ENCODE measurements at places on chromosomes 12 and 14.

GRCh38 chr12:78121969-78122610 lies 291.4 kb downstream of the NAV3 start:
- DNase-seq: no peak

GRCh38 chr12:90366286-90366685 lies 588.7 kb downstream of the CCER1 start:
- DNase-seq: no peak

GRCh38 chr12:52417740-52418139 lies 11.6 kb upstream of the KRT82 start:
- DNase-seq: peak; percentile 15

- DNase-seq: no peak
Measured at GRCh38 chr12:110198386-110198785, 74.2 kb downstream of the IFT81 start.

- DNase-seq: no peak
Measured at GRCh38 chr14:42334931-42335330, 728.3 kb downstream of the LRFN5 start.

- no peak for DNase-seq
Measured at GRCh38 chr12:19994968-19995367, 373.4 kb upstream of the PDE3A start.

DNA sequence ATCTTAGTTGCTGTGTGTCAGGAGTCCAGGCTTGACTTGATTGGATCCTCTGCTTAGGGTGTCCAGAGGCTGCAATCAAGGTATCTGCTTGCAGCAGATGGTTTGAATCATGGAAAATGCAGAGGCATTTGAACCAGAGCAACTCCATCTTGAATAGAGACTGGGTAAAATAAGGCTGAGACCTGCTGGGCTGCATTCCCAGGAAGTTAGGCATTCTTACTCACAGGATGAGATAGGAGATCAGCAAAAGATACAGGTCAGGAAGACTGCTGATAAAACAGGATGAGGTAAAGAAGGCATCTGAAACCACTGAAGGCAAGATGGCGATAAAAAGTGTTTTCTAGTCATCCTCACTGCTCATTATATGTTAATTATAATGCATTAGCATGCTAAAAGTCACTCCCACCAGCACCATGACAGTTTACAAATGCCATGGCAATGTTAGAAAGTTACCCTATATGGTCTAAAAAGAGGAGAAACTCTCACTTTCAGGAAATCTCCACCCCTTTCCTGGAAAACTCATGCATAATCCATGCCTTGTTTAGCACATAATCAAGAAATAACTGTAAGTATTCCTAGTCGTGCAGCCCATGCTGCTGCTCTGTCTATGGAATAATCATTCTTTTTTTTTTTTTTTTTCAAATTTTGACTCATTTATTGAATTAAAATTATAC lies 218.3 kb upstream of the CPNE8 start:
- no peak for DNase-seq

DNA sequence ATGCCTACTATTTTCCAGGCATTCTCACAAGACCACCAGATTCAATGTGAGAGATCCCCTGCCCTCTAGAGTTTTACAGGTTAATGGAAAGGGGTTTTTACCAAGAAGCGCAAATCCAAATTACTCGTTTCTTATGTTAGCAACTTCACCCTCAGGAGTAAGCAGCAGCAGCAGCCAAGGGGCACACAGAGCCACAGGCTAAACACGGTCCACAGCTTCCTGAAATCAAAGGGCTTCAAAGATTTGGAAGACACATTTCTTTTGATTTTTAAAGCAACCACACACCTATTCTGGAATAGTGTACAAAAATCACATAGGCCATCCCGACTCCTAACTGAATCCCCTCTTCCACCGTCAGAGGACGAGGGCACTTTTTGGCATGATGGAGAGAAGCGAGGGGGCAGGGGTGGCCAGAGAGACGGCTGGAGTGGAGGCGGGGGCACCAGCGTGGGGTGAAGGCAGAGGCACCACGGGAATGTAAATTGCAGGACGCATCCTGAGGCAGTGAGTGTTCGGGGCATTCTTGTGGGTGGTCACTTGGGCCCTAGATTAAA lies 107.0 kb downstream of the ARF6 start:
- no peak for DNase-seq

DNA sequence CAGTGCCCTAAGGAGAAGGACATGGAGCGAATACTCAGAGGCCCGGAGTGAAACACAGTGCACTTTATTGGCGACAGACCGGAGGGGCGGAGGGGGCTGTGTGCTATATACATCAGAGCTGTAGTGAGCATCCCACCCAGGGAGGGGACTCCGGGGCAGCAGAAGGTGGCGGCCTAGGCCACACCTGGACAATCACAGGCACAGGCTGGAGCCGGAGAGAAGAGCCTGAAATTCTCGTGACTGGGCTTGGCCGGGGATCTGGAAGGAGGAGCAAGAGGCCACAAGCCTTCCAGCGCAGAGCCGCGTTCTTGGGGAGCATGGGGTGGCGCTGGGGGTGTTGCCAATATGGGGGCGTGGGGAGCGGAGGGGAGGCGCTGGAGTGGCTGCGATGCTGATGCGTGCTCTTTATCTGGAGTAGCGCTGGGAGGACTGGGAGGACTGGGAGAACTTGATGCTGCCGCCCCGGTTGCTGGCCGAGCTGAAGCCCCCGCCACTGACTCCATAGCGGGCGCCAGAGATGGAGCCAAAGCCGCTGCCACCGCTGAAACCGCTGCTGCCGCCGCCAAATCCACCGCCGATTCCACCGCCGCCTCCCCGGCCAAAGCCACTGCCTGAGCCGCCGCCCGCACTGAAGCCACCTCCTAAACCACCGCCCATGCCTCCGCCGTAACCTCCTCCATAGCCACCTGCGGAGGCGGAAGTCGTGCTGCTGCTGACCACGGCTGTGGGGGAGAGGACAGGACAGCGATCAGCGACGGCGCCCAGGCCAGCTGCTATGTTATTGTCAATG lies 6.1 kb downstream of the KRT3 start:
- DNase-seq: no peak

DNA sequence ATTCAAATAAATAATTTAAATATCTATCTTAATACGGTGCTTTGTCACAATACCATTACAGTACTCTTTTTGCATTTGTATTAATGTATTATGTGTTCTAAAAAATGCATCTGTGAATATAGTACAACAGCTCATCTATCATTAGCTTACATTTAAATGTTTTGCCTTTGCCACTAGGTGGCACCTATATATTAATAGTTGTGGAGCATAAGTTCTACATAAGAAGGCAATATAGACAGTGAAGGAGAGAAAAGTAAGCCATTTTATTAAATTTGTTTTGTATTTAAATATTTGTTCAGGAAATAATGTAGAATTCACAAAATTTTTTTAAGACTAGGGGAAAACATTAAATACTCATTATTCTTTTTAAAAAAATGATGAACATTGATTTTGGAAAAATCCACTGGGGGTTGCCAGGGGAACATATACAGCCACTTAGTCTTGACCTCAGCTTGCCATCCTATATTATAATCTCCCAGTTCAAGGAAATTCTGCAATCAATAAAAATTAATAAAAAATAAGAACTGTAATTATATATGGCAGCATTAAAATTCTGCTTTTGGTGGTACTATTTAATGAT lies 9.8 kb downstream of the CCER1 start:
- no peak for DNase-seq

- DNase-seq: no peak
Measured at GRCh38 chr14:39265033-39265432, 31.3 kb downstream of the MIA2 start.

- no peak for DNase-seq
Measured at GRCh38 chr12:116604951-116605641, 45.9 kb downstream of the MAP1LC3B2 start.

GRCh38 chr12:69154585-69155363 lies 84.6 kb upstream of the CPSF6 start:
- DNase-seq: peak; percentile 65

- no peak for DNase-seq
Measured at GRCh38 chr12:119263466-119263865, 71.1 kb upstream of the CCDC60 start.

GRCh38 chr12:75814851-75815754 lies 216.5 kb downstream of the PHLDA1 start:
- DNase-seq: peak; percentile 13

DNA sequence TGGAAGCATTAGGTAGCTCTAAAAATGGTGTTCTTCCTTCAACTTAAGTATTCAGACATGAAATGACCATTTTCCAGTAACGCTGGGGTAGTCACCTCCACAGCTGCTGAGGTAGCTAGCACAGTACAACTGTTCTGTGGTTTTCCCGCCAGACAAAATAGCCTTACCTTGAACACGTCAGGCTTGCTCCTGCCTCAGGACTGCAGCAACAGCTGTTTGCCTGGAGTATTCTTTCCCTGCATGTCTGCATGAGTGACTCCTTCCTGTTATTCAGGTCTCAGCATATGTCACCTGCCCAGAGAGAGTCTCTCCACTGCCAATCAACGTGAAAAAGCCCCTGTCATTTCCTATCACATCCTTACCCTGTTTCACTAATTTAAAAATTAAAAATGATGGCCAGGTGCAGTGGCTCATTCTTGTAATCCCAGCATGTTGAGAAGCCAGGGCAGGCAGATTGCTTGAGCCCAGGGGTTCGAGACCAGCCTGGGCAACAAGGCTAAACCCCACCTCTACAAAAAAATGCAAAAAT lies 37.9 kb downstream of the WDR89 start:
- no peak for DNase-seq

- DNase-seq: no peak
Measured at GRCh38 chr12:72995616-72996015, 723.4 kb downstream of the TRHDE start.

- no peak for DNase-seq
Measured at GRCh38 chr14:75424496-75424895, 3.3 kb upstream of the JDP2 start.

DNA sequence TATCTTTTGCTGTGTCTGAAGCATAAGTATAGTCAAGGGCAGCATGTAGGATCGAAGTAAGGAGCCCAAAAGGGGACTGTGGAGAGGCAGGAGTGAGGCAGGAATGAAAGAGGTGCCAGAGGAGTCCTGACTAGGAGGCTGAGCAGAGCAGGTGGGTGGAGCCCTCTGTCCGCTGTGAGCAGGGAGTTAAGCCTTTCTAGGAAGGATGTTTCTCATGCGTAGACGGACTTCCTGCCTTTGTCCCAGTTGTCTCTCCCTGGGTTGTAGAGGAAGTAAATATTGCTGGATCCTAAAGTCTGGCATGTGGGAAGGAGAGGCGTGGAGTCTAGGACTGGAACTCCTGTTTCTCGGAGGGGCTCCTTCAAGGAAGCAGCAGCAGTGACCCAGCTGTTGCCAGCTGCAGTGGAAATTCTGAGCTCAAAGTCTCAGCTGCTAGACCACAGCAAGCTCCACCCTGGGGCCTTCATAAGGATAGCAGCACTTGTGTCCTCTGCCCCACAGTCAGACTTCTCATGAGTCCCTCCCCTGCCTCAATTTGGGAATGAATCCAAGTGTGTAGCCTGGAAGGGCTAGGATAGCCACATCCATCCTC lies 44.0 kb downstream of the RBMS2 start:
- peak; percentile 89 for DNase-seq

GRCh38 chr14:55843718-55844403 lies 263.9 kb downstream of the KTN1 start:
- no peak for DNase-seq

DNA sequence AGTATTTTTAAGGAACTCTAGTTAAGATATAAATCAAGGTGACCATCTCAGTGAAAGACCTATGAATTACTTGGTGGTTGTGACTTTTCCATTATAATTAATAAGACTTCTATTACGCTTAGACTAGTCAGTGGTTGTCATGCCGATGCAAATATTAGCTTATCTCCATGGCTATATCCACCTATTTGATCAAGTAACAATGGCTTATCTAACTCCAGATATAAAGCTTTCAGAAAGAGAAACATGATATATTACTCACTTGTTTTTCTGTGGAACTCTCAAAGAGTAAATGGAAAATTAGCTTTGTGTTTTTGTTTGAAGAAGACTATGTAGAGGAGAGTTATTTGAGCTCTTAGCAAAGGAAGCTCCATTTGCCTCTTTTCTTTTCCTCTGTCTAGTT lies 323.8 kb upstream of the DCN start:
- no peak for DNase-seq

GRCh38 chr12:12592930-12593329 lies 18.7 kb upstream of the CREBL2 start:
- no peak for DNase-seq

DNA sequence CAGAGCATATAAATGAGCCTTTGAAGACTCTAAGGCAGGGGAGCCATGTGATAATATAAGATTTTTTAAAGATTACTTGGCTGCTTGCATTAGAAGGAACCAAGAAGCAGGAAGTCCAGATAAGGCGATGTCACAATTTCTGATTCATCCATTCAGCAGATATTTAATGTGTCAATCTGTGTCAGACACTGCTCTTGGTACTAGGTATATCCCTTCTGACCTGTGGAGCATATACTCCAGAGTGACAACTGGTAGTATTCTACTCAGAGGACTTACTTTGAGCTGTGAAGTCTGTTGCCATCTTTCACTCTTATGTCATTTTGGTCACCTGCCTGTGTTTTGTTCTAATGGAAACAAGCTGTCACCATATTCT lies 10.7 kb downstream of the EID3 start:
- no peak for DNase-seq

DNA sequence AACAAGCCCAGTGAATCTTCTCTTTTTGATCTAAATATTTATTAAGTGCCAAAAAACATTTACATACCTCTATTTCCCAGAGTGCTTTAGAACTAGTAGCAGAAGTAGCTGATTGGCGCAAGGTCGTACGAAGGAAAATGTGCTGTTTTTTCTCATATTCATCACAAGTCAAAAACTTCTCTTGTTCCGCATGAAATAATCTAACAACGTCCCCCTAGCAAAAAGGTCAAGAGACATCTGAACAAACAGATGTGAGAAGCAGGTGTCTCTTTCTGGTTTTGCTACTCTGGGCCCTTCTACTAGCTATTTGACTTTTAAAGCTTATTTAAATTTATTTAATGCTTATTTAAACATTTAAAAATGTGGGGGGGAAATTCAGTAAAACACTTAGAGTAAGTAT lies 117.8 kb downstream of the ITPR2 start:
- DNase-seq: no peak

GRCh38 chr12:92065639-92066038 lies 80.0 kb downstream of the BTG1 start:
- DNase-seq: no peak

DNA sequence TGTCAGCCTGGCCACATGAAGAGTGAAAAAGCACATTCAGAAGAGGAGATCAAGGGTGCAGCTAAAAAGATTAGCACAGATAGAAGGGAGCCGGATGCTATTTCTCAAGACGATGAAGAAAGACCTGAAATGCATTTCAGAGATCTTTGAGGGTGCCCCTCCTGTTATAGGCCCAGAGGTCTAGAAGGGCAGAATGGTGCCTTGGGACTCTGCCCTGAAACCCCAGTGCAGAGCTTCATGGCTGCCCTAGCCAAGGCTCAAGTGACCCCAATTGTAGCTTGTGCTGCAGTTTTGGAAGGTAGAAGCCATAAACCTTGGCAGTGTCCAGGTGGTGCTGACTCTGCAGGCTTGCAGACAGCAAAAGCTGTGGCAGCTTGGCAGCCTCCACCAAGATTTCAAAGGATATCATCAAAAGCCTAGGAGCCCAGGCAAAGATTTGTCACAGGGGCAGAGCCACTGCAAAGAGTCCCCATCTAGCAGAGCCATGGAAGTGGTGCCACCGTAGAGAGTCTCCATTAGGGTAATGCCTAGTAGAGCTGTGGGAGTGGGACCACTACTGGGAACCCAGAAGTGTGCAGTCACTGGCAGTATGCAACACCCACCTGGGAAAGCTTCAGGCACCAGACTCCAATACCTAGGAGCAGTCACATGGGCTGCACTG lies 6.4 kb downstream of the LACRT start:
- no peak for DNase-seq

GRCh38 chr12:64064706-64065105 lies 157.4 kb downstream of the KICS2 start:
- DNase-seq: no peak

GRCh38 chr12:125677829-125678228 lies 612.6 kb downstream of the AACS start:
- DNase-seq: no peak
